ENCODE measurements at places on chromosomes 11 and 22. TPM values are rescaled to one million over a fixed set of nuclear protein-coding genes. Genes with fewer than 3 reads are reported as not detected.
A peak's percentile ranks its signal among the peaks of the same experiment; 100 is the strongest.

RHOD gene
- total RNA-seq, result not detected

AIFM3 gene
- not detected for total RNA-seq

TRPC6 gene
- 0.34 TPM for total RNA-seq

DNA sequence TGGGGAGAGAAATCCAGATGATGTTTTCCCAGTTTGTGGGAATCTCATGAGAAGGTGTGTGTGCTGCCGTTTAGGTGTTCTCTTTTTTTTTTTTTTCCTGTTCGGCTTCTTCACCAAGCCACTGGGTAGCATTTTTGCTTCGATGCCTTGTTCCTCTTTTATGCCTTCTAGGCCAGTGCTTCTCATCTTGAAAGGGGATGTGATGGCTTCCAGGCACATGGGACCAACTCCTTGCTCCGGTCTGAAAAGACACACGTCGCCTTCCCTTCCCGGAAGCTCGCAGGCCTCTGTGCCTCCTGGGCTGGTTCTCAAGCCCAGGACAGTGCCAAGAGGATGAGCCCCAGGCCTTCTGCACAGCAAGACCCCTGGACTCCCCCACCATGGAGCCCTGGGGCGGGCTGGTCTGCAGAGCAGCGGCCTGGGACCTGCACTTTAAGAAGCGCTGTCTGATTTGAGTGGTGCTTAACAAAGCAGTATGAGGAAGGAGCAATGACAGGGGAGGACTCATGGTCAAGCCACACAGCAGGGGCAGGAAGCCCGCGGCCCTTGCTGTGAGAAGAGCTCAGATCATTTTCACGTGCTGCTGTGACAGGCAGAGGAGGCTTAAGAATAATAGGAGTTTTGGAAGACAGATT lies 158.8 kb downstream of the MPPED1 start:
- no peak for DNase-seq

DNA sequence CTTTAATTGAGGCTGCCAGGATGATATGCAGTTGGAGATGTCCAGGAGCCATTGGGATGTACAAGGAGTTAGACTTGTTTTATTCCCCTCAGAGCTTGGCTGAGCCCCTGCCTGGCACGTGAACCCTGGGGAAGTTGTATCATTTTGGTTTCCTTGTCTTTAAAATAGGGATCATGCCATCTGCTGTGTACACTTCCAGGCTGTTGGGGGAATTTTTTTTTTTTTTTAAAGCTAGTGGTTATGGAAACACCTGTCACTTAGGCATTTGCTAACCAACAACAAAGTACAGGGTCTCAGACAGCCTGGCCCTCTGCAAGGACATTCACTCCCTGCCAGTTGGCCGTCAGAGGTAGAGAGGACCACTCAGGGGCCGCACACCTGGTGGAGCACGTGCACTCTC lies 8.5 kb upstream of the RAB1B start:
- no peak for DNase-seq

- no peak for DNase-seq
These were observed 158.5 kb downstream of the ADAMTS15 start for GRCh38 chr11:130606781-130607511.

GRCh38 chr11:127873478-127873877 lies 713.9 kb downstream of the ETS1 start:
- DNase-seq, result no peak

GRCh38 chr11:108221371-108221770 lies 1.1 kb downstream of the NPAT start:
- DNase-seq, result peak; percentile 3

DNA sequence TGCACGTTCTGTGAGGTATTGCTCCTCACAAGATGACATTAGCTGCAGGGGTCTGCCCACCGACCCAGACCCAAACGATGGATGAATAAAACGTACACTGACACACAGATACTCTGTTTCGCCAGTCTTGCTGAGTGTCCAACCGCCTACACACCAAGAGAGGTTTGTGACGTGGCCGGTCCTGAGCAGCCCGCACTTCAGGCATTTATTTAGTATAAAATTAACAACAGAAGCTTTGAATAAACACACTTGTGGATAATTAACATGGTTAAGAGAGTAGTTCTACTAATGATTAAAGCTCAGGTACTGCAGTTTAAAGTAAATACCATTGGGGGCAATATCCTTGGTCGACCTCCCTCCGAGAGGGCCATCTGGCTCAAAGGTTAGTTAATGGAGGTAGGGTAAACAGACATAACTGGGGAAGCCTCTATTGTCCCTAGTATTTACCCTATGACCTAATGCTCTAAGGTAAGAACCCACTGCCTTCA lies 75.7 kb downstream of the CCDC83 start:
- no peak for DNase-seq

- no peak for DNase-seq
These were observed 74.4 kb downstream of the PANX1 start for GRCh38 chr11:94203070-94203469.

GRCh38 chr11:101738452-101738851 lies 154.6 kb upstream of the TRPC6 start:
- DNase-seq, result no peak

DNA sequence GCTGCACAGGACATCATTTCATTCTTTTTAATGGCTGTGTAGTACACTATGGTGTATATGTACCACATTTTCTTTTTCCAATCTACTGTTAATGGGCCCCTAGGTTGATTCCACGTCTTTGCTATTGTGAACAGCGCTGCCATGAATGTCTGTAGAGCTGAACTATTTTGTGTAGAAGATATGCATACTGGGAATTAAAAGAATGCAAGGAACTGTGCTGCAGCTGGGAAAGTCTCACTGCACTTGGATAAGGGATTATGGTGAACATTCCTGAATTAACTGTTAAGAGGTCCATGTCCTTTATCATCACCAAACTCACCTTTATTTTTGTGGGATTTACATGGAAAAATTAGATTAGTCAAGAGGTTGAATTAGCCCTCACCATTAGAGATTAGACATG lies 224.7 kb downstream of the SNX19 start:
- no peak for DNase-seq
